Stimulated activated CD8-positive, alpha-beta memory T cell treated with anti-CD3 and anti-CD28 coated beads, Interleukin-15, amount 100 ng/mL, for 48 hours (primary cell): ENCODE measurements at places on chromosomes 6 and 20.

- no peak for DNase-seq
These were observed 311.6 kb downstream of the MMUT start for GRCh38 chr6:49151461-49151860.

- no peak for DNase-seq
These were observed 6.9 kb downstream of the MANBAL start for GRCh38 chr20:37296371-37296770.

DNA sequence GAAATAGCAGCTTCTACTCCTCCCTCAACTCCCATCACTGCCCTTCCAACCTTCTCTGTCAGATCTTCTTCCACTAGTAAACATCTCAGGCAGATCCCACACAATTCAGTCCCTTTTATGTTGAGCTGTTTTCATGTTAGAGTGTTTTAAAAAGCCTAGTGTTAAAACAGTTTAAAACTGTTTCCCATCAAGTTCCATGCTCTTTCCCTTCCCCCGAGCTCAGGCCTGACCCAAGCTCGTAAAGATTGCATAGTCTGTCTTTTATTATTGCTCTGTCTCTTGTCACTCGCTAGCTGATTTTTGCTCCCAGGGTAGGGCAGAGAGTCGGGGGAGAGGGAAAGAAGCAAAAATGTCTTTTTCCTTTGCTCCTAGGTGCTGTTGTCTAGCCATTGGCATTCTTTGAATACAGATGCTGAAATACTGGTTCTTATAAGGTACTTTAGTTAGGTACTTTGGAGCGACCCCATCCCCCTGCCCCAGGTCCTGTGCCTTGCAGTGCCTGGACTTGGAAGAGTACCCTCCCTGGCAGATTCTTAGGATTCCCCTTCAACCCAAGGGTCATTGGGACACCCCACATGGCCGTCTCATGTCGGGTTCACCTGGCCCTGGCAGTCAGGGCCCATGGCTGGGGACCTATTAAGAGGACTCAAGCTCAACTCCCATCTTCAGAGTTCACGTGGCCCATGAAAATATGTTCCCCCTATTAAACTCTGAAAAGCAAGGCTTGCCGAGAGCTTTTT, 101.2 kb upstream of the ARMC2 start:
- DNase-seq = no peak

- no peak for DNase-seq
These were observed 170.2 kb downstream of the THBS2 start for GRCh38 chr6:169083508-169083874.

GRCh38 chr20:2293971-2294370, 1.8 kb upstream of the TGM3 start:
- no peak for DNase-seq

DNA sequence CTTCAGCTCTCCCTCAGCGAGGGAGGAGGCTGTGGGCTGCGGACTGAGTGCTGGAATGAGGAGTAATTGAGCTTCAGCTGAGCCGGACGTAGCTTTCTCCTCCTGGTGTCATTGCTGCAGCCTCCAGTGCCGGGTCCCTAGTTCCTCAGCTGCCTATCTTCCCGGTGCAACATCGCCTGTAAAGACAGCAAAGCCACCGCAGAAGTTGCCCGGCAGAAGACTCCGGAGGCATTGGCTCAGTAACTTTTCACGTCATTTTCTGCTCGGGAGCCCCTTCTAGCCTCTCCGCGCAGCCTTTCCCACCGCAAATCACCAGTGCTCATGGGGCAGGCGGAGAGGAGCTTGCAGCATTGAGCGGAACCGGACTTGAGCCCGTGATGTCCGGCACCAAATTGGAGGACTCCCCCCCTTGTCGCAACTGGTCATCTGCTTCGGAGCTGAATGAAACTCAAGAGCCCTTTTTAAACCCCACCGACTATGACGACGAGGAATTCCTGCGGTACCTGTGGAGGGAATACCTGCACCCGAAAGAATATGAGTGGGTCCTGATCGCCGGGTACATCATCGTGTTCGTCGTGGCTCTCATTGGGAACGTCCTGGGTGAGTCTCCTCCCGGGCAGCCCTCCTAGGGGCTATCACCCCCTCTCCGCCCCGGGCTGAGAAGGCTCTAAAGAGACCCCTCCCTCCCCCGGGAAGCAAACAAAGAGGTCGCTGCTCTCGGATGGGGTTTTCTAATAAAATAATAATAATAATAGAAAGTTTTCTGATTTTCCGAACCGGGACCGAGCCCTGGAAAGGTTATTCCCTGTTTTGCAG, at the start of gene HCRTR2:
TSS of gene HCRTR2 (plus strand) at position 305 of the 816 bp plus-strand sequence. CDS start at position 378, 73 bp downstream.
- DNase-seq = no peak
